ENCODE measurements at places on chromosomes 1 and 21. TPM values are rescaled to one million over a fixed set of nuclear protein-coding genes. Genes with fewer than 3 reads are reported as not detected.

The ITLN1 gene
- polyA plus RNA-seq: 110 TPM

The CD5L gene
- polyA plus RNA-seq: 0.33 TPM

The TFF3 gene
- polyA plus RNA-seq: 54.0 TPM

The KCNK2 gene
- polyA plus RNA-seq: 0.05 TPM

The TSTD1 gene
- 77.8 TPM for polyA plus RNA-seq

The RAP1A gene
- 97.3 TPM for polyA plus RNA-seq

The RIMKLA gene
- polyA plus RNA-seq: 0.92 TPM

The SPRR2G gene
- polyA plus RNA-seq: not detected

The PRAMEF17 gene
- polyA plus RNA-seq: not detected

The KCNA3 gene
- polyA plus RNA-seq: 2.5 TPM

The NBPF11 gene
- polyA plus RNA-seq: 4.4 TPM

The ATP5PF gene
- 289 TPM for polyA plus RNA-seq

The XKR8 gene
- 11.5 TPM for polyA plus RNA-seq

The PTPRC gene
- polyA plus RNA-seq: 8.2 TPM

The CBR1 gene
- 158 TPM for polyA plus RNA-seq

The KIF26B gene
- 1.7 TPM for polyA plus RNA-seq

The PIGR gene
- 131 TPM for polyA plus RNA-seq

The TNFRSF4 gene
- 8.5 TPM for polyA plus RNA-seq

The TSNAX gene
- 11.4 TPM for polyA plus RNA-seq

The RAB42 gene
- polyA plus RNA-seq: 3.1 TPM

The LDLRAD1 gene
- 24.9 TPM for polyA plus RNA-seq

The ALG14 gene
- polyA plus RNA-seq: 1.6 TPM

The ASTN1 gene
- 0.06 TPM for polyA plus RNA-seq

The SETSIP gene
- polyA plus RNA-seq: not detected

The SERTAD4 gene
- 1.9 TPM for polyA plus RNA-seq

The OR2T35 gene
- not detected for polyA plus RNA-seq

The TNFRSF8 gene
- 2.2 TPM for polyA plus RNA-seq

The STUM gene
- polyA plus RNA-seq: 0.45 TPM

The MARCKSL1 gene
- 41.2 TPM for polyA plus RNA-seq

The KRTAP19-3 gene
- polyA plus RNA-seq: not detected

The AMY2A gene
- polyA plus RNA-seq: not detected

The OR2L8 gene
- polyA plus RNA-seq: not detected
